ENCODE measurements at places on chromosomes 1 and 21.

- DNase-seq: no peak
These were observed 10.2 kb upstream of the CYP4X1 start for GRCh38 chr1:47013293-47013692.

DNA sequence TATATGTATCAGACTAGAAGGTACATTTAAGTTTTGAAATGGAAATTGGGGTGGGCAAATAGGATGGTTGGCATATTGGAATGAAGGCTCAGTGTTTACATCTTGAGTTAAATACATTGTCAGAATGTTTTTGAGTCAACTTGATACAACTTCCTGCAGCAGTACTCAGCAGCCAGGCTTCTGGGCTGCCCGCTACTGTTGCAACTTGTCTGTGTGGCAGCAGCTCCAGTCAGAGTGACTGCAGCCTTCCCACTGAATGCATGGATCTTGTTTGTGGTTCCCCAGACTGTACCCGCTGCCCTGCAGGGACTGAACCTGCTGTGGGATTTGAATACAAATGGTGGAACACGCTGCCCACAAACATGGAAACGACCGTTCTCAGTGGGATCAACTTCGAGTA lies 24.9 kb upstream of the SARS1 start:
- no peak for DNase-seq

- DNase-seq: no peak
These were observed 82.4 kb upstream of the BCL10 start for GRCh38 chr1:85358702-85359438.

DNA sequence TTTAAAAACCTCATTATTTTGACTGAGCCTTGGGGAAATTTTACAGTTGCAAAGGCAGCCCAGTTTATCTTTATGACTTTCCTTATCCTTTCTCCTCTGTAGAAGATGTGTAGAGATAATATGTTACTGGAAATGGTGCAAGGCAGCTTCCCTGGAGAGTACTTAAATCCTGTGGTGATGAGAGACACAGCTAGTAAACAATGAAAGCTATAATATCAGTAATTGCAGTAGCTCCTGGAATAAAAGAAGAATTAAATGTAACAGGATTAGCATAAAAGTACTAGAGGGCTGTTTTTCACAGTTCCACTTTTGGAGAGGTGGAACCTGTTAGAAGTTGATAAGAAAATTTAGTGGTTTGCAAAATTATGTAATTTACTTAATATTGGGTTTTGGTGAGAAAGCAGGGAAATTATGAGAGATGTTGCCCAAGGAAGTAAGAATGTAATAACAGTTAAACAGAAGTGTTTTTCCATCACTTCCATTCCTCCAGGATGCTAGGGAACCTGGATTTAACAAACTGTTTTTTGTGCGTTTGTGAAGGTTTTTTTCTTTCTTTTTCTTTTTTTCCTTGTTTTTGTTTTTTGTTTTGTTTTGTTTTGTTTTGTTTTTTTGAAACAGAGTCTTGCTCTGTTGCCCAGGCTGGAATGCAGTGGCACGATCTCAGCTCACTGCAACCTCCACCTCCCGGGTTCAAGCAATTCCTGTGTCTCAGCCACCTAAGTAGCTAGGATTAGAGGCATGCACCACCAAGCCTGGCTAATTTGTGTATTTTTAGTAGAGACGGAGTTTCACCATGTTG lies 15.7 kb upstream of the EDEM3 start:
- no peak for DNase-seq

- DNase-seq: no peak
These were observed 485.4 kb upstream of the USP24 start for GRCh38 chr1:55700359-55701130.

GRCh38 chr1:62840555-62840954 lies 56.6 kb downstream of the ATG4C start:
- DNase-seq: no peak

DNA sequence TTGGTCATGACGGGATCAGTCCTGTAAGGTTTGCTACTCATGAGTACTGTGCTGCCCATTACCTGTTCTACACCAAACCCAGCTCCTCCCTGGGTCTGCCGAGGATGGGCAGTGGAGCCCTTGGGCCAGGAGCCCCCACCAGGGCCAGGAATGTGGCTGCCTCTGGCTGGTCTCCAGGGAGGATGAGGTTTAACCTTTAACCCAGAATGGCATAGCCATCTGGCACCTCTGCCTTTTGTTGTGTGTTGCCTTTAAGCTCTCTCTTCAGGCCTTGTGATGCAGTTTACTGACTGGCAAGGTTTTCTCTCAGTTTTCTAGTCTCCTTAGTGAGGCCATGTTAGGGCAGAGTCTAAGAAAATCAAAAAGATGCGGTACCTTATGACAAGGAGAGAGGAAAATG lies 38.6 kb downstream of the SIPA1L2 start:
- no peak for DNase-seq

DNA sequence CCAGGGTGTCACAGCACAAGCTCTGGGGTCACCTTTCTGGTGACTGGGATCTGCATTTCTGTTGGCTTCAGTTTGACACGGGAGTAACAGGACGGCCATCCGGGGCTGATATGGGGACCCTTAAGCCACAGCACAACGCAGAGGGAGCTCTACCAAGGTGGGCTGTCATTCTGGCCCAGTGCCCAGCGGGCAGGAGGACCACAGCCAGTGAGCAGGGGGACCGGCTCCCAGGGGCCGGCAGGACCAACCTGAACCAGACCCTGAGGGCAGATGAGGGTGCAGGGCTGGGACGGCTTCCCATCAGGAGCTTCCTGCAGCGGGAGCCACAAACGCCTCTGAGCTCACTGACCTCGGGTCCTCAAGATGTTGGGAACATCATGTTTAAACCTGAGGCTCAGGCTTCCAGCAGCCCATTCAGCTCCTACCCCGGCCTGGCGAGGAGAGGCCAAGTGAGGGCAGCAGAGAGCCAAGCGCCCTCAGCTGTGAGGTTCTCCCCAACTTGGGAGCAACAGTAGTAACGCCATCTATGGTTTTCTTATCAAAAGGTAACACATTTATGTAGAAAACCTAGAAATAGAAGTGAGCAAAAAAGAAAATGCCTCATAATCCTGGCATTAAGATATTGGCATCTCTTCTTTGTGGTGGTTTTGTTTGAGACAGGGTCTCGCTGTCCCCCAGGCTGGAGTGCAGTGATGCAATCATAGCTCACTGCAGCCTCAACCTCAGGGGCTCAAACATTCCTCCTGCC lies 26.8 kb downstream of the TMEM201 start:
- no peak for DNase-seq

DNA sequence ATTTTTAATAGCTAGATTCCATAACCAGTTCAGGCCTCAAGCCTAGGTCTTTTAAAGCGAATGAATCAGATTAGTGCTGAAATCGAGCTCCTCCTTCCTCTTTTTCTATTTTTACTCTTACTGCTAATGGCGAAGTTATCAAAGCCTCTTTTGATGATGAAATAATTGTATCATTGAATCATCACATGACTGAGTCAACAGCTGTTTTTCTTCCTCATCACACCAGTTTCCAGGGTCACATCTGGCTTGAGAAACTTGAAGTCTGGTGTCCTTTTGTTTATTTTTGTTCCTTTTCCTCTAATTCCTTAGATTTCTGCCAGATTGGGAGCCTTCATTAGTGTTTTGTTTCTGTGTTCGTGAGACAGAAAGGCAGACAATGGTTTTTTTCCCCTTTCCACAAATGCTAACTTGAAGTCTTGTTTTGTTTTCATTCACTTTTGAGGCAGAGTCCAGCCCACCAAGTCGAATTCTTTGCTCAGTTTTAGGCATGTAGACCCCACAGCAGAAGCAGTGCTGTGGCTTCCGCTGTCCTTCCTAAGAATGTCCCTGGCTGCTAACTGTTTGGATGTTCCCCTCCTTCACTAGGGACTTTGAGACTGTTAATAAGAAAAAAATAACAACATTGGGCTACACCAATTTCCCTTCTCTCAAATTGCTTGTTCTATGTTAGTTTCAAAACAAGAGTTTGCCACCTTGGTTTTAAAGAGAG lies 51.9 kb upstream of the FMOD start:
- no peak for DNase-seq

- DNase-seq: peak; percentile 73
These were observed at the start of gene PPT1 for GRCh38 chr1:40096977-40097782. PPT1 (minus strand) TSS chr1:40097252; CDS start chr1:40097238, 14 bp downstream.

GRCh38 chr1:171081763-171082201 lies 8.9 kb upstream of the FMO3 start:
- DNase-seq: no peak

GRCh38 chr1:160005070-160005469 lies 26.7 kb downstream of the PIGM start:
- DNase-seq: no peak

DNA sequence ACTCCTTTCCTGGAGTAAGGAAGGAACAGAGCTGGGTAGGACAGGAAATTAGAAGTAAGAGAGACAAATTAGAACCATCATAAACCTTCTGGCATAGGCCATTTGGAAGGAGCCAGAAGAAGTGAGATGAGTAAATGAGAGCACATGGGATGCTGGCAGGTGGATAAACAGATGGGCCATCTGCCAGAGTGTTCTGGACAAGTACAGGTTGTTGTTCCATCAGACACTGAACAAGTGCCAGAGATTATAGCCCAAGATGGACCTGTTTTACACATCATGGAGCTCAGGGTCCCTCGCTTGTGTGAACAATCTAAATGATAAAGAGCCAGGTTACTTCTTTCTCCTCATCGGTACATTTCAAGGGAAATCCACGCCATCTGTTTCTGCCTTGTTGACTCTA lies 200.3 kb downstream of the HHIPL2 start:
- no peak for DNase-seq

- no peak for DNase-seq
These were observed 28.4 kb upstream of the PADI1 start for GRCh38 chr1:17176306-17177061.

GRCh38 chr1:31372751-31373055 lies 173 bp downstream of the FABP3 start:
- no peak for DNase-seq

DNA sequence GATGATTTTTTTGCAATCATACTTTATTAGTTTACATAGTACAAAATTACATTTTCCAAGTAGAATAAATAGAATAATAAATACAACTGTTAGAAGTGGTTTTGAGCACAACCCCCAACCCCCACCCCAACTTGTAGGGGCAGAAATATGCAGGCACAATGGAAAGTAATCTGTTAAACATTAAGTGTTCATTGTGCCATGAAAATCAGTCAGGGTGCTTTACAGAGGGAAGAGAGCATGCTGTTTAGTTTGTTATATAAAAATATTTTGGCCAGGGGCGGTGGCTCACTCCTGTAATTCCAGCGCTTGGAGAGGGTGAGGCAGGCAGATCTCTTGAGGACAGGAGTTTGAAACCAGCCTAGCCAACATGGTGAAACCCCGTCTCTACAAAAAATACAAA lies 2.6 kb downstream of the OR10T2 start:
- DNase-seq: no peak

DNA sequence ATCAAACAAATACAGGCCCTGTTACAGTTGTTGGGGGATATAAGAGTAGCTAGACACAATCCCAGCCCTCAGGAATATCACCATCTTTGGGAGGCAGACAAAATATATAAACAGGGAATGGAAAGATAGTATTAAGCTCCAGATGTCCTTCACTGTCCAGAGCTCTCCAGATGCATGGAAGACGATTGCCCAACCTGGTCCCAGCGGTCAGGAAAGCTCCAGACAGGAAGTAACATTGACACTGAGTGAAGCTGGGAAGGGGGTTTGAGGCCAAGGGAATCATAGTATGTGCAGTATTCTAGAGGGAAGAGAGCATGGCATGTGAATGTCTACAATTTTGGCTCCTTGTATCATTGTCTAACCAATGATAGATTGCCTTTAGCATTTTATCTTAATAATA lies 173.9 kb upstream of the HOOK1 start:
- no peak for DNase-seq

- no peak for DNase-seq
These were observed 56.8 kb downstream of the LUZP1 start for GRCh38 chr1:23111600-23112535.

DNA sequence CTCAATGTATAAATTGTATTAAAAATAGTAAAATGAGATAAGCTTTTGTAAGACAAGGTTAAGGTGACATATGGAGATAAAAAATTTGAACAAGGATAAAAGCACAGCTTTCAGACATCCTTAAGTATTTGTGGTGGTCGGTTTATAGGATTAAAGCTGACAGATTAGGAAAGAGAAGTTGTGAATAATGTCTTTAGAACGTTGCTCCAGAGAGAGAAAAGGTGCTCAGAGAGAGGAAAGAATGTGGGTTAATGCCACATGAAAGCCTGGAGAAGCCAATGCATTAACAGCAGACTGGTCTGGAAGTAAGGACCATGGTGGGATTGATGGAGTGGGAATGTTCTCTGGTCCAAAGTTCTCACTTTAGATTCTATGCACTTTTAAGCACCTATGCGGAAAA lies 44.8 kb downstream of the ATP6V1G3 start:
- DNase-seq: no peak

- no peak for DNase-seq
These were observed 749 bp downstream of the AKIRIN1 start for GRCh38 chr1:38991638-38992411.

DNA sequence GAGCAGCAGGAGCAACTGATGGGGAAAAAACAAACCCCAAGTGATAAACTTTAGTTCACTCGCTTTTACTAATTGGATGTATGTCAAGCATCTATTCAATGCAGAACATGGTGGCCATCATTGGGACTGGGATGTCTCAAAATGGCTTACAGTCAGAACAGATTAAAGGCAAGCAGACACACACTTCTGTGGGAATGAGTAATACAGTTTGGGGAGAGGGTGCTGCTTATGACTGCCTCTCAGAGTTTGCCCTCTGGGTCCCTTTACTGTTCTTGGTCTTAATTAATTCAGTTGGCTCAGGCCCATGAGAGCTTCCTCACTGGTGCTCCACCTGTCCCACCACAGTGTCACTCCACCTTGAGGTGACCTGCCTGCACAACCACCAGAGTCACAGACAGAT lies 119.5 kb downstream of the TBX19 start:
- DNase-seq: no peak

- DNase-seq: no peak
These were observed 33.0 kb upstream of the HSD17B7 start for GRCh38 chr1:162757476-162757875.

DNA sequence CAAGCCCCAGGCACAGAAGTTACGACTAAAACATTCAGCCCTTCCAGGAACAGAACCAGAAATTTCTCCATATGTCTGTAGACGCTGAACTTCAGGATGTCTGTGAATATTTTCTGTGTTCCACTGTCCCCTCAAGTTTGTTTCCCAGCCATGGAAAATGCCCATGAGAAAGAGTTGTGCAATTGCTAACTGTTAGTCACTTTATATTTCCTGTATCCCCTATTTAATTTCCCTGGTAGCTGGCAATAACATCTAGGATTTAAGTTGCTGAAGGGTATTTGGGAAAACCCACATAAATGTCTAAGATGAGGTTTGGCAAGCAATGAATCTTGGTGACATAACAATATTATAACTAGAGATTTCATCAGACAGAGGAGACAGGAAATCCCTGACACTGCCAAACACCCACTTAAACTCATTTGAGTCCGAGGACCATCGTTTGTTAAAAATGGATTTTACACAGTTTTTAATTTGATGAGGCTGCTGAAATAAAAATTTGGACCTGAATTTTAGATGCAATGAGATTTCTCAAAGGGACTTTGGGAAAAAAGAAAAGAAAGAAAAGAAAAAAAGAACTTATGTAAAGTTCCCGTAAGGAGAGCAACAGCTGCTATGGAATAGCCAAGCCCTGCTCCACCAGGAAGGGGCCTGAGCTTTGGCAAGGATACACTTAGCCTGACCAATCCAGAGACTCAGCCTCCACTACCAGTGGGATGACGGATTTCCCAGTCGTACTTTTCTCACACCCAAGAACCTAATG lies 21.8 kb upstream of the ERRFI1 start:
- no peak for DNase-seq
